GOT3 (cell line): ENCODE measurements at places on chromosomes 1 and 21.

GRCh38 chr1:115170377-115170776, 81.1 kb upstream of the TSPAN2 start:
- DNase-seq, result no peak

DNA sequence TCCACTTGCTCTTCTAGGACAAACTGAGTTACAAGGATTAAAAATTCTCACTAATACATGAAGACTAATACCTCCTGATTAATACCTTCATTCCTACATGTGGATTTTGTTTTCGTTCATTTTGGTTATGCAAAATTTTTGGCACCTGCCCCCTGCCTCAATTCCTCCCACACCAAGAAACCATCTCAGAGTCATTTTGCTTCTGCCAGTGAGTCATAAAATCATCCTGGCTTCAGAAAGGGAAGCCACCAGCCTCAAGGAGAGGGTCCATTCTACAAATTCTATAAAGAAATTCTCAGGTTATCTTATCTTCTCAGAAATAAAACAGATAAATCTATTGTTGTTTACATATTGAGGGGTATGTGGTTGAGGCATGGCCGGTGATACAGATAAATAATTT, 103.2 kb upstream of the COA6 start:
- DNase-seq, result no peak

GRCh38 chr1:30856260-30856790, 52.2 kb downstream of the SDC3 start:
- DNase-seq, result no peak

- no peak for DNase-seq
Observed at GRCh38 chr21:37936010-37936785, 19.9 kb upstream of the KCNJ6 start.

GRCh38 chr21:42440187-42440792, 36.6 kb downstream of the UBASH3A start:
- no peak for DNase-seq

DNA sequence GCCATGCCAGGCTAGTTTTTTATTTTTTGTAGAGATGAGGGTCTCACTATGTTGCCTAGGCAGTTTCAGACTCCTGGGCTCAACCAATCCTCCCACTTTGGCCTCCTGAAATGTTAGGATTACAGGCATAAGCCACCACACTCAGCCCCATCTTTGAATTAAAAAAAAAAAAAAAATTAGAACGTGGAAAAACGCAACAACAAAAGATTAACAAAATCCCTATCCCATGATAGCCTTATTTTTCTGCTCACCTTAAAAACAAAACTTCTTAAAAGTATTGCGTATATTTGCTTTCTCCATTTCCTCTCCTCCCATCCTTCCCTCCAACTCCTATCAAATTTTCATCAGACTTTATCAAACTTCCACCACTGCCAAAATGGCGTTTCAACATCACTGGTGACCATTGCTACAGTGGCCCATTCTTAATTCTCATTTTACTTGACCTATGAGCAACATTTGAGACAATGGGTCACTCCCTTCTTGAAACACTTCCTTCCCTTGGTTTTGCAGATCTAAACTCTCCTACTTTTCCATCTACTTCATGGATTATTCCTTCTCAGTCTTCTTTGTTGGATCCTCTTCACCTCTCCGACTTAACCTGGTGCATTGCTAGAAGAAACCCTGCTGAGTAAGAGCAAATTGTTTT, 579 bp upstream of the ZNF684 start:
- no peak for DNase-seq

DNA sequence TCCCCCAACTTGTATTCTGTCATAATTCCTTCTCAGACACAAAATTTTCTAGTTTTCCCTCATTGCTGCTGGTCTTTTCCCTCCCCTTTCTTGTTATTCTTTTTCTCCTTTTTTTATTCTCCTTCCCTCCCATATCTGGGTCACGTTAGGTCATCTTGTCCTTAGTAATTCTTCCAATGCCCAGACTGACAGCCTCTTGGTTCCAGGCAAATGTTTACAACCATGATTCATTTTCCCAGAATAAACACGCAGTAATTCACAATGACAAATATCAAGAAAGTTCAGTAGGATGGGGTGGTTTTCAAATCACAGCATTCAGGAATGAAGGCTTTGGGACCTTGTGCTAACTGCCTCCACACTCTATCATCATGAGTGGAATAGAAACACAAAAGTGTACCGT, 25.2 kb downstream of the NHLH2 start:
- DNase-seq, result no peak

DNA sequence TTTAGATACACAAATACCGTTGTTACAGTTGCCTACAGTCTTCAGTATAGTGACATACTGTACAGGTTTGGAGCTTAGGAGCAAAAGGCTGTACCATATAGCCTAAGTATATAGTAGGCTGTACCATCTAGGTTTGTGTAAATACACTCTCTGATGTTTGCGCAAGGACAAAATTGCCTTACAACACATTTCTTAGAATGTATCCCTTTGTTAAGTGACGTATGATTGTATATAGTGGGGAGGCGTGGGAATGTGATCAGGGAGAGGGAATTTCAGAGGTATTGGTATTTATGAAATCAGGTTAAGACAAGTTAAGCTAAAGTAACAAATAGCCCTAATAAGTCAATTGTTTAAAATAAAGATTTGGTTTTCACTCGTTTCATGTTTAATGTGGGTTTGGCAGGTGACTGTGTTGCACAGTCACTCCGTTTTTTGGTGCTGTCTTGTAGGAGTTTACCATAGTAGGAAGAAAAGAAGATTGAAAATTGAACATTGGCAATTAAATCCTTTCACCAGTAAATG, 2.7 kb downstream of the GORAB start:
- DNase-seq, result no peak

DNA sequence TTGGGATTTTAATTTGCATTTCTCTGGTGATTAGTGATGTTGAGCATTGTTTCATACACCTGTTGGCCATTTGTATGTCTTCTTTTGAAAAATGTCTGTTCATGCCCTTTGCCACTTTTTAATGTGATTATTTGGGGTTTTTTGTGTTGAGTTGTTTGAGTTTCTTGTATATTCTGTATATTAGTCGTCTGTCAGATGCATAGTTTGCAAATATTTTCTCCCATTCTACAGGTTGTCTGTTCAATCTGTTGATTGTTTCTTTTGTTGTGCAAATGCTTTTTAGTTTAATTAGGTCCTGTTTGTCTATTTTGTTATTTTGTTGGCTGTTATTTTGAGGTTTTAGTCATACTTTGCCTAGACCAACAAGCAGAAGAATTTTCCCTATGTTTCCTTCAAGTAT, 164.0 kb upstream of the CXADR start:
- no peak for DNase-seq

DNA sequence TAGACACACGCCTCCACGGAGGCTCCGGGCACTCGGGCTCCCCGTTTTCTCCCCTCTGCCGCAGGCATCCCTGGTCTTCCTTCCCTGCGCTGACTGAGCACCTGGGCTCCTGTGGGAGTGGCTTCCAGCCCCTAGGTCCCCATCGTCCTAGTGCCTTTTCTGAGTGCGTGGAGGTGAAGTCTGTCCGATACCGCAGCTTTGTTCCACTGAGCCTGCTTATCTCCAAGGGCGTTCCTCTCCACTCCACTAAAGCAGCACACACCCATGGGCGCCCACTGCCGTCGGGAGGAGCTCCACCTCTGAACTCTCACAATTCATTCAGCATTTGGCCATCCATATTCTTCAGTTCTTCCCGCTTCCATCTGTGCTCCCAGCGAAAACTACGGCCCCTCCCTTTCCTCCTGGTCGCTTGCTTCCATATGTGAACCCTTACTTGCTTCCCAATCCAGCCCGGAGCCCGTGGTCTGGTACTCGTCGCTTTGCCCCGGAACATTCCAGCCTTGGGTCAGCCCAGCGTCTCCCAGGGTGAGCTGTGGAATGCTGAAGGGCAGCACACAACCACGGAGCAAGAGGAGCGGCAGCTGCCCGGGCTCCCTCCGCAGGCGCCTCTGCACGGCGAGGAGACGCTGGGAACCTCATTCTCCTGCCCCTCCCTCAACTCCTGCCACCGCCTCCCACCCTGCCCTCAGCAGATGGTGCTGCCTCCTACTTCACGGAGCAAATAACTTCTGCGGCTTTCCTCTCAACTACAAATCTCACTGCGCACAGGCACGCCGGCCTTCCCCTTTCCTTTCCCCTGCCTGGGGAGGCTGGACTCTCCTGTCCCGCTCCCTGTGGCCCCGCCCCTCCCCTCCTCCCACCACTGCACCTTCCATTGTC, 27.5 kb downstream of the ATP8B2 start:
- no peak for DNase-seq

DNA sequence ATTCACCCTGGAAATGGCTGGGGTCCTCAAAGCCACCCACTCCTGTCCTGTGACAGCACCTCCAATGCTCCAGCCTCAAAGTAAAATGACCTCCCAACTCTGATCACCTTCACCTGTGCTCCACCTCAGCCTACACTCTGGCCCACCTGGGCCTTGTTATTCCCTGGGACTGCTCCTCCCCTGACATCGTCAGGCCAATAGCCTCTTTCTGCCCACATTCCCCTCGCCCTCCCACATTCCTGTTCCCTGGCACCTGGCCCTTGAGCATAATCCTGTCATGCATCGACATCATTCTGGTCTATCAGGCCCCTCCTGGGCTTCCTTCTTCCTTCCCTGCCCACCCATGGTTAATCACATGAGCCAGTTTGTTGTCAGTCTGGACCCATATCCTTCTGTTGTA, 13.2 kb upstream of the BCAR3 start:
- no peak for DNase-seq

DNA sequence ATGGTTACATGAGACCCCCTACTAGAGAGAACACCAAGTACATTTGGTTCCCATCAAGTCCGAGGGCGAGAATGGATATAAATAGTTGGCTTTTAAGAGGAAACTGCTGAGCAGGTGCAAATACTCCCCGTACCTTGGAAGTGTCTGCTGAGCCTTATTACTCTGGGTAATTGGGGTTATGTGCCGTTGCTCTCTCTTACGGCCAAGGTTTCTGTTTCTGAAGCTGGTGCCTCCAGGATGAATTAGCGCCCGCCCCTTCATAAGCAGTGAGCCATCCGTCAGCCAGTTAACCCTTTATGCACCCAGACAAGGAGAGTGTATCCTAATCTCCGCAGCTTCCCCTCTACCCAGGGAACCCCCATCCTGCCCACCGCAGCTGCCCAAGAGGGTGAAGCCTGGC, 90.4 kb upstream of the AJAP1 start:
- DNase-seq, result no peak

DNA sequence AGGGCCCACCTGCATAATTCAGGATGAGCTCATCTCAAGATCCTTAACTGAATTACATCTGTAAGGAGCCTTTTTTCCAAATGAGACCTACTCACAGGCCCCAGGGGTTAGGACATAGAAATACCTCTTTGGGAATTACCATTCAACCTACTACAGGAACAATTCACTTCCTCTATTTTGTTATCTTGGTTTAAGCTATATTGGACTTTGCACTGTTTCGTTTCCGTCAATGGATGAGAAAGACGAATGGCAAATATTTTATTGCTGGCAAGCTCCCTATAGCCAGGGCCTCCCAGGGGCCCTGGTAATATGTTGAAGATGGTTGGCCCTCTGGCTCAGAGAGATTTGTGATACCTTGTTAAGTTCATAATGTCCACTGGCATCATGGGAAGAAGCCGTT, 384.2 kb upstream of the DUSP10 start:
- DNase-seq, result no peak

- DNase-seq, result no peak
Observed at GRCh38 chr1:232699814-232700213, 69.9 kb upstream of the SIPA1L2 start.
